ENCODE measurements at places on chromosomes 12 and 14. TPM values are rescaled to one million over a fixed set of nuclear protein-coding genes. Genes with fewer than 3 reads are reported as not detected.
A peak's percentile ranks its signal among the peaks of the same experiment; 100 is the strongest.

The MYO1H gene
- 0.11 TPM for total RNA-seq

The ZDHHC22 gene
- 11.3 TPM for total RNA-seq

The MANSC1 gene
- 9.1 TPM for total RNA-seq

The KCNK10 gene
- total RNA-seq = 0.29 TPM

The FAIM2 gene
- 0.42 TPM for total RNA-seq

The PLEKHD1 gene
- 0.37 TPM for total RNA-seq

GRCh38 chr12:24752763-24753462 is 196.0 kb downstream of the BCAT1 start:
- H3K27ac ChIP-seq = no peak overlapping the region
- no peaks in the 10 kb centered on the region for H3K36me3 ChIP-seq
- no peak overlapping the region for H3K4me3 ChIP-seq
- no peaks in the 10 kb centered on the region for H3K27me3 ChIP-seq
- peaks cover 13% of the 10 kb centered on the region for H3K4me1 ChIP-seq

DNA sequence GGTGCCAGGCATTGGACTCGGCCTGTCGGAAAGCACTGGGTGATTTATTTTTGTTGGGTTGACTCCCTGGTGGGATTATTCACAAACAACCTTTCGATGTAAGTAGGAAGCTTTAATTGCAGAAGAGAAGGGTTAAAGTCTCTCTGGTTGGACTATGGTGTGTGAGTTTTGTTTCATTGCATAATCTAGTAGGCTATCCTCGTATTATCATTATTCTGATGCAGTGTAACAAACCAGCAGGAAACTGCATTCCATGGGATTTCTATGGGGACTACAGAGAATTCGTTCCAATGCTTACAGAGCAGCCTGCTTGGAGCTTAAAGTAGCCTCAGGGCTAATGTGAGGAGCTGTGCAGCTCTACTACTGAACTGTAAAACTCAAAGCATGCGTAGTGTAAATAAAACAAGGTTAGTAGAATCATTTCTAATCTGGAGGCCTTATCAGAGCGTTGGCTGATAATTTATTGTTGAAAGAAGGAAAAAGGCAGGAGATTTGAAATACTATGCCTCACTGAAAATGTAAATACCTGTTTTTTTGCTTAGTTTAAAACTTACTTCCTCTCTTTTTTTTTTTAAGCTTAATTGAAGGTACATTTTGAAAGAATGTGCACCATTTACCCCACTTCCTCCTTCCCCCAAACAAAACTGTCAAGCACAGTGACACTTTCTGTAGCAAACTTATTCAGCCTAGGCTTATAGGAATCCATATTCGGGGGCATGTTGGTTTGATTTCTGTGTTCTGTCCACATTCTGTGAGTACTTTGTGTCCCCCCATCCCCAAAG is 226.7 kb downstream of the NPAS3 start:
- H3K36me3 ChIP-seq = no peaks in the 10 kb centered on the region
- no peaks in the 10 kb centered on the region for H3K27me3 ChIP-seq
- no peak overlapping the region for H3K27ac ChIP-seq

GRCh38 chr12:108822497-108823205 is 34.7 kb downstream of the SSH1 start:
- DNase-seq = no peak
- H3K4me1 ChIP-seq = peaks cover 8% of the 10 kb centered on the region
- no peak overlapping the region for H3K4me3 ChIP-seq
- no peaks in the 10 kb centered on the region for H3K27me3 ChIP-seq
- H3K36me3 ChIP-seq = no peaks in the 10 kb centered on the region
- no peak overlapping the region for H3K27ac ChIP-seq

GRCh38 chr12:19518209-19518608 is 78.9 kb downstream of the AEBP2 start:
- DNase-seq = no peak
- no peaks in the 10 kb centered on the region for H3K27me3 ChIP-seq
- H3K4me1 ChIP-seq = peaks cover 2% of the 10 kb centered on the region

GRCh38 chr14:65179918-65180724 is 77.8 kb upstream of the MAX start:
- no peaks in the 10 kb centered on the region for H3K4me1 ChIP-seq
- H3K36me3 ChIP-seq = peaks cover 8% of the 10 kb centered on the region
- no peaks in the 10 kb centered on the region for H3K27me3 ChIP-seq
- no peak overlapping the region for H3K4me3 ChIP-seq
- H3K27ac ChIP-seq = no peak overlapping the region

GRCh38 chr12:11863478-11863906 is 207.2 kb upstream of the BCL2L14 start:
- H3K4me1 ChIP-seq = peaks cover 8% of the 10 kb centered on the region
- H3K36me3 ChIP-seq = peaks cover 35% of the 10 kb centered on the region
- no peaks in the 10 kb centered on the region for H3K27me3 ChIP-seq
- DNase-seq = no peak

DNA sequence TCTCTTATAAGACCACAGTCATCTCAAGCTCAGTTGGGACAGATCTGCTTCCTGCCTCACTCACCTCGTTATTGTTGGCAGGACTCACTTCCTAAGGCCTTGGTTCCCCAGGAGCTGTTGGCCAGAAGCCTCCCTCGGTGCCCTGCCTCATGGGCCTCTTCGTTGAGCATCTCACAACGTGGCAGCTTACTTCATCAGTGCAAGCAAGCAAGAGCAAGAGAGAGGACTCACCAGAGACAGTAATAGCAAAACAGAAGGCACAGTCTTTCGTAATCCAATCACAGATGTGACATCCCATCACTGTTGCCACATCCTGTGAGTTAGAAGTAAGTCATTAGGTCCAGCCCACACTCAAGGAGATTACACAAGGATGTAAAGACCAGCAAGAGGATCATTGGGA is 5.1 kb upstream of the NUMB start:
- no peak overlapping the region for H3K27ac ChIP-seq
- no peak overlapping the region for H3K4me3 ChIP-seq
- no peaks in the 10 kb centered on the region for H3K36me3 ChIP-seq
- no peak for DNase-seq
- no peaks in the 10 kb centered on the region for H3K27me3 ChIP-seq

DNA sequence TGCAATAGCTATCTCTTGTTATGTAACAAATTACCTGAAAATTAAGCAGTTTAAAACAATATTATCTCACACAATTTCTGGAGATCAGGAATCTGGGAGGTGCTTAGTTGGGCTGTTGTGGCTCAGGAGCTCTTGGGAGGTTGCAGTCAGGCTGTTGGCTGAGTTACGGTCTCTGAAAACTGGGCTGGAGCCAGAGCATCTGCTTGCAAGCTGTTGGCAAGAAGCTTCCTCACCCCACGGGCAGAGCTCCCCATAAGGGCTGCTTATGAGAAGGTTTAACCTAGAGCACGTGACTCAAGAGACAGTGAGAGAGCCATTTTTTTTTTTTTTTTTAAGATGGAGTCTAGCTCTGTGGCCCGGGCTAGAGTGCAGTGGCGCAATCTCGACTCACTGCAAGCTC is 346.8 kb downstream of the ATP23 start:
- H3K27ac ChIP-seq = no peak overlapping the region
- H3K4me1 ChIP-seq = no peaks in the 10 kb centered on the region
- no peak for DNase-seq
- H3K4me3 ChIP-seq = no peak overlapping the region
- no peaks in the 10 kb centered on the region for H3K36me3 ChIP-seq

DNA sequence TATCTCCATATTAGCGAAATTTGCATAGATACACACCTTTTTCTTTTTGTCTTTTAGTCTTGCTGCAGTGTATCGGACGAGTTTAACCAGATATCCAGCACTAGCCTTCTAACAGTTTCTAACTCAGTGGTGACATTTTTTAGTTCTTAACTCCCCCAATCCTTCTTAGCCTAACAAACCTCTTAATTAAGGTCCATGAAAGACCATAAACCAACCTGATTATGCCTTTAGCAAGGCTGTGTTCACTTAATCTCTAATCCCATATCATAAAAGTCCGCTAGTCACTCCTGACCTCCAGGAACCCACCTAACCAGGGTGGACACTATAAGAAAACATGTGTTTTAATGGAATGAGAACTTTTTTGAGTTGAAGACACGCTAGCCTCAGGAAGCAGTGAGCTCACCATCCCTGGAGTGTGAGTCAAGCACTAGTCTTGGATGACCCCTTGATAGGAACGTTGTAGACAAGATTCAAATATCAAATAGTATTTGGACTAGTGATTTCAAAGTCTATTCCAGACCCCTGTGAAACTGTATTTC is 9.5 kb downstream of the CDKN1B start:
- H3K4me1 ChIP-seq = 0 out of 2 replicates have a peak, but pooled peaks cover 2% of the 10 kb centered on the region
- peak overlapping the region; percentile 97 for H3K4me3 ChIP-seq
- no peak for DNase-seq
- peaks cover 2% of the 10 kb centered on the region for H3K36me3 ChIP-seq

- H3K4me1 ChIP-seq = peaks cover 3% of the 10 kb centered on the region
- H3K36me3 ChIP-seq = no peaks in the 10 kb centered on the region
- peak; percentile 76 for DNase-seq
- H3K4me3 ChIP-seq = no peak overlapping the region
- H3K27ac ChIP-seq = no peak overlapping the region
These were observed 9.8 kb upstream of the HSP90AA1 start for GRCh38 chr14:102096569-102097188.

Data from H9 (cell line).